ENCODE measurements at places on chromosomes 11 and 22.

- no peak for DNase-seq
Measured at GRCh38 chr11:86595451-86595850, 77.0 kb downstream of the ME3 start.

GRCh38 chr11:25272214-25272613 is 775.4 kb downstream of the LUZP2 start:
- DNase-seq: no peak

- no peak for DNase-seq
Measured at GRCh38 chr11:63915961-63916836, 765 bp downstream of the RCOR2 start.

DNA sequence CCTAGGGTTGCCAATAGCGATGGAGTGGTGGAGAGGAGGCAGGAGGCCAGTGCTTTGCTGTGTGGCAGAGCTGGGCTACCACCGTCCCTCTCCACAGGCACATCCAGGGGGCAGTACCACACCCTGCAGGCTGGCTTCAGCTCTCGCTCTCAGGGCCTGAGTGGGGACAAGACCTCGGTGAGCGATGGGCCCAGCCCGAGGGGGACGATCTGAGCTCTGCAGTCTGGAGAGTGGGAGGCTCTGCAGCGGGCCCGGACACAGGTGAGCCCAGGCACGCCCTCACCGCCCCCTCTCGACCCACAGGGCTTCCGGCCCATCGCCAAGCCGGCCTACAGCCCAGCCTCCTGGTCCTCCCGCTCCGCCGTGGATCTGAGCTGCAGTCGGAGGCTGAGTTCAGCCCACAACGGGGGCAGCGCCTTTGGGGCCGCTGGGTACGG is 2.5 kb downstream of the PKP3 start:
- no peak for DNase-seq

DNA sequence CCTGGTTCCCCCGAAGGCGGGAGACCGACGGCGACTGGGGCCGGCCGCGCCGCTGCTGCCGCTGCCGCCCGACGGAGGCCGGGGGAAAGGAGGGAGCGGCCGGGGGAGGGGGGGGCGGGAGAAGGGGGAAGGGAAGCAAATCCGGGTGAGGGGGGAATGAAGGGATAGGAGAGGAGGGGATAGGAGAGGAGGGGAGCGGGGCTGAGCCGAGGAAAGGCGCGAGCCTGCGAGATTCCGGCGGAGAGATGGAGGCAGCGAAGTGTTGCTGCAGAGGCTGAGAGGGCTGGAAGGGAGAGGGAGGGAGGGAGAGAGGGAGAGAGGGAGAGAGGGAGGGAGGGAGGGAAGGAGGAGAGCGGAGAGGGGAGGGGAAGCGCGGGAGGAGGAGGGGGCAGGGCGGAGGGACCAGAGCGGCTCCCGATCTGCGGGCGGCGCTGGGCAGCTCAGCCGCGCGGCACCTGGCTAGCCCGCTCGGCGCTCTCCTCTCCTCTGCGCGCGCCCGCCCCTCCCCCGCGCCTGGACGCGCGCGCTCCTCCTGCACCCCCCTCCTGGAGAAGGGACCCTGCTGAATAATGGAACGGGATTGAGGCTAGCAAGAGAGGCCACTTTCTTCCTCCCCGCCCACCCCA is 52.3 kb downstream of the SLC22A12 start:
- no peak for DNase-seq

- no peak for DNase-seq
Measured at GRCh38 chr11:92888696-92889095, 80.8 kb upstream of the MTNR1B start.

DNA sequence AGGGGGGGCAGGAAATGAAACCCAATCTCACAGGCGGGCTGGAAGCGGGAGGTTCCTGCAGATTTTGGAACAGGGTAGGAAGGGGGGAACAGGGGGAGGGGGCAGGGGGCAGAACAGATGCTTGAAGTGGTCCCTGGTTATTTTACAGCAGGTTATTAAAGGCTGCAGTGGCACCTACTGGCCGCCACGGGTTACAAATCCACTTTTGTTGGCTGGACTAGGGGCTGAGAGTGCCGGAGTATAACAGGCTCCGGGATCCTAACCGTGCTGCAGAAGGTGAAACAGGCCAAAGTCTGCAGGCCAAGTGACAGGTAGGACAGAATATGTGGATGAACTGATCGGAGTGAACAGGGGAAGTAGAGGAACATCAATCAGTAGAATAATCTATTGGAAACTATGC is 2.5 kb downstream of the ROBO3 start:
- DNase-seq: no peak

DNA sequence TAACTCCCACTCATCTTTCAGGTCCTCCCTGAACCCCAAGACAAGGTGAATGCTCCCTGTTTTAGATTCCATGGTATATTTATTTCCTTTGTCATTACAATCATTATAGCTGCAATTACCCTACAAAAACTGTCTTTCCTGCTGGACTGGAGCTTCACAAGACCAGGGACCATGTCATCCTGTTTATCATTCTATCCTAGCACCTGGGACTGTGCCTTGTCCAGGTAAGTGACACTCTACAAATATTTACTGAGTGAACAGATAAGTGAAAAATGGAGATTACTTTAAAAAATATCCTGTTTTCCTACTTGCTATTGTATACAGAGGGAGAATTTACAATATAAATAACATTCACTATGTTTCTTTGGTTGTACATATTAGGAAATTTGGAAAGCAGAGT is 22.5 kb upstream of the ELF5 start:
- no peak for DNase-seq

- no peak for DNase-seq
Measured at GRCh38 chr22:45580726-45581381, 78.2 kb downstream of the FBLN1 start.

- DNase-seq: peak; percentile 36
Measured at GRCh38 chr11:63871962-63872799, 33.3 kb downstream of the MARK2 start.
